ENCODE measurements at places on chromosomes 2 and 18.

DNA sequence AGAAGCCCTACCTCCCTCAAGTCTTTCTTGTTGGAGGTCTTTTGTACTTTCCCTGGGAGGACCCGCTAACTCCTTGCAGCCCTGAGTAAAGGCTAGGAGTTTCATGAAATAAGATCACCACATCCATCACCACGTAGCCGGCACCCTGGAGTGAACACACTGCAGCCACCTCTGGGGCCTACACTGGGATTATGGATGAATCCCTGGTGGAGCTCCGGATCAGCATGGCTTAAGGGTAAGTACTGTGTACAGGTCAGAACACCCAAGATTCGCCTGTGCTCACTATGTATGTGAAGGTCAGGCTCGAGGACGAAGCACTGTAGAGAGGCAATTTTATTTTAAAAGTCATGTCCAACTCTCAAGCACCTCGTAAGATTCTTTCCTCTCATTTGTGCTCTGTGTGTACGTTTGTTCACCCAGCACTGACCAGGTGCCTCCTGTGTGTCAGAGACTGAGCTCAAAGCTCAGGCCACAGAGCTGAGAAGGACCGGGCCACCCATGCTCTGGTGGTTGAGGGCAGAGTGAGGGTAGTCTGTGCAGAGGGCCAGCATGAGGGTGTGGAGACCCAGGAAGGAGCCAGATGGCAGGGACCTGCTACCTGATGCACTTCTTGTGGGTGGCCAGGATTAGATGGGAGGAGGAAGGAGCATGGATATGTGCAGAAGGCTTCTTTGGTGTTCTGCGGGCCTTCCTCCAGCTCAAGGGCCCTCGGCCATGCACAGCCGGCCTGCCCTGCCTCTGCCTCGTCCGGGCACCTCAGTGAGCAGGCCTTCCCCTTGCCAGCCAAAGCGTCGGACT is 66.7 kb upstream of the TFCP2L1 start:
- DNase-seq: no peak

GRCh38 chr18:44912740-44913478 is 232.2 kb downstream of the SETBP1 start:
- no peak for DNase-seq

DNA sequence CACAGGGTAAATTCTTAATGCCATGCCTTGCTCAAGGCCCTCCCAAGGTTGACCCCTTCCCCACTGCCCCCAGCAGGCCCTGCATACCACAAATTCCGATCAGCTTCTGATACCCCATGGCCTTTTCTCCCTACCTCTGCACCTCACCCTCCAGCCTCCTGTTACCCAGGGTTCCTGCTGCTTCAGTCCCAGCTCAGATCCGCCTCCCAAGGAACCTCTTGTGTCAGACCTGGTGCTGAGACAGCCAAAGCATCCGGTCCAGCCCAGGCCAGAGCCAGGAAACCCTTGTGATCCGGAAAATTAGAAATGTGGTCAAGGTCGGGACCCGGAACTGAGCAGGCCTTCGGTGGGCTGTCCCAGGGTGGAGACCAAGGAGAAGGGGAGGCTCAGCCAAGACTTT is 231.3 kb downstream of the BCL2 start:
- no peak for DNase-seq

DNA sequence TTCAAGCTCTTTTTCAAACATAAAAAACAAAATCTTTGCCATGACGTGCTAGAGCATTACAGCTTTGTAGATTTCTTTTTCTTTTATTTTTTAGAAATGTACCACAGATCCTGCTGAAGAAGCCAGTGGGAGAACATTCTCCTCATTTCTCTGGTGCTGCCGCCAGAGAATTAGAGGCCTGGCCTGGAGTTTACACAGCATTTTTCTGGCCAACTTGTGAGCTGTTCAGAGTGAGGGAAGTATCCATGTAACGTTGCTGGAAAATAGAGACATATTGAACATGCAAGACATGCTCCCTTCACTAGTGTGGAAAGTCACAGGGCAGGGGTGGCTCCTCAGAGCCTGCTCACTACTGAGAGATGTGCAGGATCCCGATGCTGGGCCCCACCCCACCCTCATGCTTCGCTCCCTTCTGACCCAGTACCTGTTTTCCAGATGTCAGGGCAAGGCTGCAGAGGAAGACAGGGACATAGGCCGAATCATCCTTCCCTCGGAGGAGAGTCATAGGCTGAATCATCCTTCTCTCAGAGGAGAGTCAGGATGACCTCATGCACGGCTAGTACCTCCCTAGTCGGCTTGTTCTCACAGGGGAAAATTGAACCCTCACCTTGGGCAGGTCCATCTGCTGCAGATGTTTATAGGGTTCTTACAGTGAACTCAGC is 298.5 kb downstream of the INSIG2 start:
- no peak for DNase-seq
